ENCODE measurements at places on chromosomes 4 and X.

GRCh38 chr4:118869808-118870342 lies 18.8 kb upstream of the SYNPO2 start:
- no peak for DNase-seq

DNA sequence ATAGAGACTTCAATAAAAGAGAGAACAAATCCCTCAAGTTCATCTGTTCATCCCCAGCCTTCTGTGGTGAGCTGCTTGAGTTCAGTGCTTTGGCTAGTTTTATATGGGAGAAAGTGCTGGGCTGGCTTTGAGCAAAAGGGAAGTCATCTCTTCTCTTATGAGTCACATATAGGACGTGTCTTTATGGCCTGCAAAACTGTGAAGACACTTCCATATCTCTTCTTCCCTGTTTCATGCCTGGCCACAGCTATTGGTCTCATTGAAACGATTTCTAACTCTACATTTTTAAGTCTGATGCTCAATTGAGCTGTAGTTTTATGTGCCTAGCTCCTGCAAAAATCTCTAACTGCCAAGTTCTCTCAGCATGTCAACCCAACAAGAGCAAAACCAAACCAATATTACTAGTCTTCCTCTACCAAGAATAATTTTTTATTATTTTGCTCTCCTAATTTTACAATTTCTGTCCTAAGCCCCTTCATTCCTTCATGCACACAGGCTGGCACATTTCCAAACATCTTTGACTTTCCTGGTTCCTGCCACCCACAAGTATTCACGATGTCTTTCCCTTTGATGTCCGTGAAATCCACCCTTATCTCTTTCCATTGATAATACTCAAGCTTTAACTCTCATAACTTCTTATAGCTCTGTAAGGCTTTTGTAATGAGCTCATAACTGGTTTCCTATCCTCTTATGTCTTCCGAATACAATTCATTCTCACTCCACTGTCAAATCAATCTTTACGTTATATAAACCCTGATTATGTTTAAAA lies 165.3 kb downstream of the BTC start:
- DNase-seq: no peak

DNA sequence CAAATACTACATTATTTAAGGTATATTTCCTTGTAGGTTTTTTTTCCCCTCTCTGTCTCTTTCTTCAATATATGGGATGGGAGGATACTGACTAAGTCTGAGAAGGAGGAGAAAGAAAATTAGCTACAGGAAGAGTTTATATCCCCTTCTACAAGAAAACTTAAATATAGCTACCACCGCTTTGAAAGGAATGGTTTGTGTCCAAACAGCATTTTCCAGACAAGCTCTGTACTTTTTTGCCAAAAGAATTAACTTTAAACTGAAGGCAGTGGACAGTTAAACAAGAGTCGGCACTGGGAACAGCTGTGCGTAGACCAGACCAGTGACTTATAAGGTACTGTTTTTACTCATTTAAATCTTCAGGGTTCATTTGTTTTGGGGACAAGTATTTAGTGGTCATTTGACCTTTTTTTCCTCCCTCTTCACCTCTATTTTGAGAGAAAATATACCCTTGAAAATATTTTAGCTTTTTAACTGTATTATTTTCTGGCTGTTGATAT lies 303.7 kb downstream of the ARHGAP24 start:
- DNase-seq: no peak

DNA sequence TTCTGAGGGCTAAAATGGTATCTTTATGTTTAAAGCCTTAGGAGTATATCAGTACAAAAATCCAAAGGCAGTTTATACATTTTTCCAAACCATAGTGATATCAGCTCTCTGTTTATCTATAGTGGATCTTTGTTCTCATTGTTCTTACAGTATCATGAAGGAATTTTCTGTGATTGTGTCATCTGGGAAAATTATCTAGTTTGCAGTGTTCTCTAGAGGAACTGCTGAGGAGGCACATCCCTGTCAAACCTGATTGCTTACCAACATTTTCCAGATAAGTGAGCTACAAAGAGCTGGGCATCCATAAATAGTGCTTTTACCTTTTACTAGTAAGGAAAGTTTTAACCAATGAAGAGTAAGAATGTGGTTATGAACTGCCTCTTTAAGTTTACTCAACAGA lies 44.9 kb upstream of the SLC25A31 start:
- DNase-seq: no peak

GRCh38 chr4:81503586-81503985 lies 31.9 kb upstream of the RASGEF1B start:
- no peak for DNase-seq

DNA sequence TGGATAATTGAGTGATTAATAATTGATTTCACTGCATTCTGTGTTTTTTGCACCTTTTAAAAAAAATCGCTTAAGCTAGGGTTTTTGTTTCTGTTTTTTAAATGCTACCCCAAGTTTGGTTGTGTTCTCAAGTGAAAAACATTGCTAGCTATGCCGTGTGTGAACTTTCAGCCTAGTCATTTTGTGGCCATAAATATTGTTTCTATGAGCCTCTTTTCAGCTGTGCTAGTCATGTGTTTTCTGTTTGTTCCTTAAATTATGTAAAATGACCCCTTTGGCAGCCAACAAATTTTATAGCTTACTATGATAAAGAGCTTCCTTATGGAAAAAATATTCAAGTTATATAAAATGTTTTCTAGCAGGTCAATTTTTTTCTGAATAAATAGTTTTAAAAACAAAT lies 59.1 kb downstream of the GALNT7 start:
- no peak for DNase-seq

DNA sequence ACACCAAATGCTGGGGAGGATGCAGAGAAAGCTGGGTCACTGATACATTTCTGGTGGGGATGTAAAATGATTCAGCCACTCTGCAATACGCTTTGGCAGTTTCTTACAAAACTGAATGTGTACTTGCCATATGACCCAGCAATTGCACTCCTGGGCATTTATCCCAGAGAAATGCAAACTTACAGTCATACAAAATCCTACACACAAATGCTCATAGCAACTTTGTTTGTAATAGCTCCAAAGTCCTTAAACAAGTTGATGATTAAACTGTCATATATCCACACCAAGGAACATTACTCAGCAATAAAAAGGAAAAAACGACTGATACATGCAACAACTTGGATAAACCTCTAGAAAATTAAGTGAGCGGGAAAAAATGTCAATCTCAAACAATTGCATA lies 12.3 kb downstream of the MID1 start:
- no peak for DNase-seq

DNA sequence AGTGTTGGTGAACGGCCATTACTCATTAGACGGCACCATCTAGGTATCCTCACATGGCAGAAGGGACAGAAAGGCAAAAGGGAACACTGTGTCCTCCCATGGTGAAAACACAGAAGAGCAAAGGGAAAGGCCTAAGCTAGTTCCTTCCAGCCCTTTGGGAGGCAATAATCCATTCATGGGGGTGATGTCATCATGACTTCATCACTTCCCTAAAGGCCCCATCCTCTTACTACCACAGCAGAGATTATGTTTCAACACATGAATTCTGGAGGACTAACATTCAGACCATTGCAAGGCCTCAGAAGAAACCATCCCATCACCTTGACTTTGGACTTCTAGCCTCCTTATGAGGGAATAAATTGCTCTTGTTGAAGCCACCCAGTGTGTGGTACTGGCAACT lies 238.2 kb downstream of the MGST2 start:
- no peak for DNase-seq

GRCh38 chr4:56531823-56532222 lies 26.2 kb downstream of the ARL9 start:
- DNase-seq: no peak

GRCh38 chr4:86557526-86557925 lies 36.6 kb upstream of the PTPN13 start:
- no peak for DNase-seq
